Stimulated activated CD4-positive, alpha-beta T cell treated with anti-CD3 and anti-CD28 coated beads, Interleukin-2, amount 100 ng/mL, for 48 hours (primary cell): ENCODE measurements at places on chromosomes 1 and 21.

DNA sequence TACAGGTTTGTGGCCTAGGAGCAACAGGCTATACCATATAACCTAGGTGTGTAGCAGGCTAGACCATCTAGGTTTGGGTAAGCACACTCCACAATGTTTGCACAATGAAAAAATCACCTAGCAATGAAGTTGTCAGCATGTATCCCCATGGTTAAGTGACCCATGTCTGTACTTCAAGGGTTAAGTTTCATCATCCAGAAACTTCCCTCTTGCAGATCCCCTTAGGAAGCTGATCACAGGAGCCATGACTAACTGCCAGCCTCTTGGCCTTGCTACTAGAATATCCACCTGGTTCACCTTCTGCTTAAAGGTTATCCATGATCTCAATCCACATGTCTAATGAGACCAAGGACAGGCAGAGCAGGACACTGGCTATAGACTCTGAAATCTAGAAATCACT, 3.5 kb upstream of the UBXN10 start:
- DNase-seq = no peak

DNA sequence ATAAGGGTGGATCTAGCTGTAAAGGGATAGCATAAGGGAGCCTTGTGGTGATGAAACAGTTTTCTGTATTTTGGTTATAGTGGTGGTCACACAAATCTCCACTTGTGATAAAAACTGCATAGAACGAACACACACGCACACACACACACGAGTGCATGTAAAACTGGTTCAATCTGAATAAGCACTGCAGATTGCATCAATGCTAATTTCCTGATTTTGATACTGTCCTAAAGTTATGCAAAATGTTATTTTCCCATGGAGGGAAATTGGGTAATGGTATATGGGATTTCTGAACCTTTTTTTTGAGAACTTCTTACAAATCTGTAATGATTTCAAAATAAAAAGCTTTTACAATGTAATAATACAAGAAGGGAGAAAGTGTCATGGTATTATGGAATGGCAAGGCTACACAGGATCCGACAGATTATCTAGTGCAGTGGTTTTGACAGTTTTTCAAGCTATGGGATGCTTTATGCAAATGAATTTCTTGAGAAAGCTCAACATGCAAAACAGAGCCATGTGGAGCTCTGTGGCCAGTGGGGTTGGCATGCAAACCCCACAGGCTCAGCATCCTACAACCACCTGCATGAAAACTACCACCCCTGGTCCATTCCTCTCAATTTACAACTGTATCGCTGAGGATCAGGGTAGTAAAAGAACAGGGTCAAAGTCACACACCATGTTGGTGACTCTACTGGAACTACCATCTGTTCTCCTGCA, 18.8 kb downstream of the SLC41A1 start:
- no peak for DNase-seq

DNA sequence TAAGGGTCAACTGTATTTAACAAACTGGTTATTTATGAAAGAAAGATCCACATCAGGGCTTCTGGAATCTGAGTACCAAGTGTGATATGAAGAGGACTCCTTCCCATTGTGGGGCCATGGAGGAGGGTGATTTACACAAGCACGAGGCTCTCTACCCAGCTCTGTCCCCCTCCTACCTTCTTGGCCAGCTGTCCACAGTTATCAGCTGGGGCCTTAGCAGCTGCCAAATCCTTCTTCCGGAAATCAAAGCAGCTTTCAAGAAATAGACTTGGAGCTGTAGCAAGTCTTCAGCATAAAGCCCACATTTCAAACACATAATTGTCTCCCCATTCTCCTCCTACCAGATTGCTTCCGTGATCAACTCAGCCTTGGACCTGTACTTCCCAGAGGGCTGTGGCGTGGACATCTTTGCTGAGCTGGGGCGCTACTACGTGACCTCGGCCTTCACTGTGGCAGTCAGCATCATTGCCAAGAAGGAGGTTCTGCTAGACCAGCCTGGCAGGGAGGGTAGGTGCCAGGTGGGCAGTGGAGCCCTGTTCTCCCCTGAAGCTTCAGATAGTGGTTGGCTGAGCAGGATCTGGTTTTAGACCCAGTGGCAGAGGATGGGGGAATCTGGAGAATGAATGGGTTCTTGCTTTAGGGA, 15.5 kb downstream of the AZIN2 start:
- DNase-seq = no peak

DNA sequence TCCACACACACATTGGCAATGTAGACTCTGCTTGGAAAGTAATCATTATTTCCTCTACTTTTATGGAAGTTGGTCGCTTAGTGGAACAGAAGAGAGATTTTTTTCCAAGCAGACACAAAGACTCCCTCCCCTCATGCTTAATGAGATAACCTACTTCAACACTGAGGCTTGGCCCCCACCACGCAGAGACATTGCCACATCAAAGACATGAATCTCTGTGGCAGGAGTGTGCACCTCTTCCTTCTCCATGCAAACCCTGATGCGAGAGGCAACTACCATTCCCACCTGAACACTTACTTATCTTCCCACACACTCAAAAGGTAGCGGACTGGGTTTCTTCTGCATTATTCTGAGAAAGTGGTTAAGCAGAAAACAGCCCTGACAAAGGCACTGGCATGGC, 37.3 kb upstream of the LPAR3 start:
- DNase-seq = no peak

DNA sequence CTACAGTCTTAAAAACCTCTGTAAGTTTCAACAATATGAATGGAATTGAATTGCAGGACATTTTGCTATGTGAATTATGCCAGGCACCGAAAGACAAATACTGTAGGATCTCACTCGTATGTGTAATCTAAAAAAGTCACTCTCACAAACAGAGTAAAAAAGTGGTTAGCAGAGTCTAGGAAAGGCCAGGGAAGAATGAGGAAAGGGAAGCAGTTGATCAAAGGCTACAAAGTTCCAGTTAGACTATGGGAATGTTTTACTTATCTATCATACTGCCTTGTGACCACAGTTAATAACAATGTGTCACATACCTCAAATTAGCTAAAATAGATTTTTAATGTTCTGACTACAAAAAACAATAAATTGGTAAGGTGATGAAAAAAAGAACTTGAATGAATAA, 565.4 kb upstream of the BRINP3 start:
- no peak for DNase-seq

DNA sequence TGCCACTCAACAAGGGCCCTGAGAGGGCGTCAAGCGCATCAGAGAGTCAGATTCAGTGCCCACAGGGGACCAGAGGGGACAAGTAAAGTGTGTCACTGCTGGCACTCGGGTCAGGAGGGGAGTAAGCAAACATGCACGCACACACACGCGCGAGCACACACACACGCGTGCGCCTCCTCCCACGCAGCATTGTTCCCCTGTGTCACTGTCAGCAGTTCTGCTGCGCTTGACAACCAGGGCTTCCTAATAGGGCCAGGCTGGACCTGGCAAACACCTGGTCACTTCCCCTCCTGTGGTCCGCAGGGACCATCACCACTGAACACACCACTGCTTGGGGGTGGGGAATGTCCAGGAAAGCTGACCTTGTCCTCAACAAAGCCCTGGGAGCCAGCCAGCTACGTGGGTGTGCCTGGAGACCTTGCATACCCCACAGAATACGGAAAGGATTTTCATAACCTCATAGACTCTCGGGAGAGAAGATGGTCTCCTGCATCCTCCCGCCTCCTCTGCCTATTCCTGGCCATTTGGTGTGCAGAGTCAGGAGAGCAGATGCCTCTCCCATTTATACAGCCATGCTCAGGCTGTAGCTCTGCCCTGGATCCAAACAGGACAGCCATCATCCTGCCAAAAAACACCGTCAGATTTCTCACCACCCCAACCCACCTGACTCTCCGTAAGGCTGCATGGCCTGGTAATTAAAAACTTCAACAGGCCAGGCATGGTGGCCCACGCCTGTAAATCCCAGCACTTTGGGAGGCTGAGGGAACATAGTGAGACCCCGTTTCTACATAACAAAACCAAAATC, 73.2 kb downstream of the SSBP3 start:
- DNase-seq = no peak
